Left ventricle myocardium inferior (tissue), 1 donor: ENCODE measurements at places on chromosomes 6 and 20.
A peak's percentile ranks its signal among the peaks of the same experiment; 100 is the strongest.

DNA sequence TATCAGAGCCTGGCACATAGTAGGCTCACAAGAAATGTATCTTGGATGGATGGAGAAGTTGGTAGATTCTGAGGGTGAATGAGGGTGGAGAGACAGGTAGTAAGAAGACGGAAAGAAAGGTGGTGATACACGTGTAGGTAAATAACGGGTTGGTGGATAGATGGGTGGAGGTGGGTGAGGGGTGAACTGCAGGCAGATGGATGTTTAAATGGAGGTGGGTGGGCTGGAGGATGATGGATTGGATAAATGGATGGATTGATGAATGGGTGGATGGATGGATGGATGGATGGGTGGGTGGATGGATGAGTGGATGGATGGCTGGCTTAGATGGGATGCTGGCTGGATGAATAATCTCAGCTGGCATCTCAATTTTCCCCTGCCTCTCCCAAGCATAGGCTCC lies 9.9 kb downstream of the CDH22 start:
- no peak for DNase-seq

- no peak for DNase-seq
Observed at GRCh38 chr20:49511788-49512525, 29.5 kb upstream of the KCNB1 start.

- no peak for DNase-seq
Observed at GRCh38 chr20:20815711-20816455, 103.4 kb upstream of the RALGAPA2 start.

DNA sequence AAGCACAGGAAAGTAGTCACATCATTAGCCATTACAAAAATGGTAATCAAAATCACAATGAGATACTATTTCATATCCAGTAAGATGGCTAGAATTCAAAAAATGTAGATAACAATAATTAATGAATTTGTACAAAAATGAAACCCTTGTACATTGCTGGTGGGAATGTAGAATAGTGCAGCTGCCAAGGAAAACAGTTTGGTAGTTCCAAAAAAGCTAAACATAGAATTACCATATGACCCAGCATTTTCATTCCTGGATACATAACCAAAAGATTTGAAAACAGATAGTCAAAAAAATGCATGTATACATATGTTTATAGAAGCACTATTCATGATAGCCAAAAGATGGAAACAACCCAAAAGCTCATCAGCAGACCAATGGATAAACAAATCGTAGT lies 251.1 kb upstream of the RAB32 start:
- DNase-seq, result no peak

DNA sequence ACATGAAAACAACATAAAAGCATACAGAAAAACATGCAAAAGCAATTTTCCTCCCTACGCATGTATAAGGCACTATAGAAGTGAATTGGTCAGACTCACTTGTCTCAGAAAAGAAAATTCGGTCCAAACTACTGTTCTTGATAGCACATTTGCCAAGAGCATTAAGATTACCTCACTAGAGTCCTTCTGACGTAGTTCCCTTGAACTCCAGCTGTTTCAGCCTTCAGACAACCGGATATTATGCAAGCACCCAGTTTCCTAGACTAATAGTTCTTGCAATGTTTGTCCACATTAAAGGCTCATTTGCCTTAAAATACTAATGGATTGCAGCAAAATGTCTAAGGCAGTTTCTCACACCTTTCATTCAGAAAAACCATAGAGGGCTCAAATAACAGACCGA lies 2.5 kb upstream of the CASS4 start:
- DNase-seq, result no peak

GRCh38 chr6:40358473-40359460 lies 228.4 kb downstream of the LRFN2 start:
- DNase-seq, result no peak

- no peak for DNase-seq
Observed at GRCh38 chr20:59784365-59784764, 149.1 kb downstream of the SYCP2 start.

- DNase-seq, result no peak
Observed at GRCh38 chr6:155158030-155158843, 105.6 kb upstream of the CLDN20 start.

GRCh38 chr6:106927531-106928398 lies 46.8 kb downstream of the CD24 start:
- DNase-seq, result peak; percentile 16

DNA sequence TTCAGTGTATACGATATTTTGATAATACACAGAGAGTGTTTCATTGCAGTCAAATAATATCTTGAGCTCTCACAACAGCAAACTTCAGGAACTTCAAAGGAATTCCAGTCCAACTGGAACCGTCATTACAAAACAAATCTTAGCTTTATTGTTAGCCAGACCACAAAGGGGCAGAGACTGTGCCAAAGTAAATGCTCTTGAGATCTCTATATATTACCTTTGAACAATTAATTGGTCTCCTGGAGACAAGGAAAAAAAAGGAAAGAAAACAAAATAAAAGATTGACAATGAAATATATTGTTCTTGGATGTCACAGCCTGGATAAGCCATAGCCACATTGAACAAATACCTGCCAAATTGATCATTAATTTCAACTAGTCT lies 70.0 kb downstream of the FOXC1 start:
- DNase-seq, result no peak

- DNase-seq, result no peak
Observed at GRCh38 chr20:57609086-57609841, 11.0 kb downstream of the ZBP1 start.

GRCh38 chr6:111992851-111993250 lies 61.1 kb upstream of the CCN6 start:
- DNase-seq, result no peak

DNA sequence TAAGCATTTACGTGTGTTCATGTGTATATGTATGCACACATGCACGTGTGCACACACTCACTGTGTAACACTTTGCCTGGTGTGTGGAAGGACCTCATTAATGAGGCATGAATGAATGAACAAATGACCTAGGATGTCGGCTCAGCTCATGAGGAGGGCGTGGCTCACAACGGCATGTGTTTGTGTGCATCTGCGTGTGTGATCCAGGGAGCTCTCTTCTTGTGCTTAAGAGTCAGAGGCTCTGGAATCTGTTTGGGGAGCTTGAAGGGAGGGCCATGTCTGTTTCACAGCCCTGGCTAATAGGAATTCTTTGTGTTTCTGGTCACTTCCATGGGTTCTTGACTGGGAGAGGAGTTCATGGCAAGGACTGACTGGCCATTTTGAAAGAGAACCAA lies 32.7 kb downstream of the TOX2 start:
- DNase-seq, result no peak

DNA sequence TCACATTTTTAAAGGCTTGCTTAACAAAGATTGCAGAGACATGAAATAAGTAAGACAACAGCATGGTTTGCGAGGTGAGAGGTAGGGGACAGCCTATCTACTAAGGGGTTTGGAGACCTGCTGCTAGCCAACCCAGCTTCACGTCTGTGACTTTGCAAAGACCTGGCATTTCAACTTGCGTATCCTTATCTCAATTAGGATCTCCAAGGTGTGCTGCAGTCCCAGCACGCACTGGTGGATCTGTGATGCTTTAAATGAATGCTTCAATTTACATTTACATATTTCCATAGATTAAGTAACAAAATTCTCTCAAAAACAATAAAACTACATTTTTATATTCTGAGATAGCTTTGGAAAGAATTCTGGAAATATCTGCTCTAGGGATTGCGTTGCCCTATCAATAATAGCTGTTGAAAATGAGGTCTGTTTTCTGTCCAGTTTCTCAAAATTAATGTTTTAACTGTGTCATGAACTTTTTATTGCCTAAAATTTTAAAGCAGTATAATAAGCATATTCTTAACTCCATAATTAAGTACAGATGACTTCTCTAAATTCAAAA lies 124.4 kb upstream of the EDN1 start:
- DNase-seq, result no peak

GRCh38 chr6:166959911-166960608 lies 3.7 kb upstream of the RNASET2 start:
- no peak for DNase-seq

DNA sequence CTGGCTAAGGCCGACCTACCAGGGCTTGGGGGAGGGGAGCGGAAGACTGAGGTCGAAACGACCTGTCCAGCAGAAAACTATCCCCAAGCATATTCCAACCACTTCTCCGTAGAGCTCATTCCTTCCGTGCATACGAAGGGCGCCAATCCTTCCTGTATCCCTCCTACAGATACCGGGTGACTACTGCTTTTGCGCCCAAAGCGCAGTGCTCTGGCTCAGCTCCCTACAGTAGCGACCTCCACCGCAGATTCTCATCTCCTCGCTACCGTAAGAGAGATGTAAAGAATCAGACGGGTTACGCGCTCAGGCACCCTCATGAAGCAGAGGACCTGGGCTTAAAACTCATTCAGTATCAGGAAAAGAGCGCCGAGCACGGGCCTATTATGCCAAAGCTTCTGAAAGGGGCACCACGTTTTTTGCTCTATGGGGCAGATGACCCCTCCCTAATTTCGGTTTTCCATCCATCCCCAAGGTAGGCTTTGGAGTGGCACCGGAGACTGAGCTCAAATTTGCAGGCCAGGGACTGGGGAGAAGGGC lies 563 bp upstream of the NNAT start:
- DNase-seq, result no peak

DNA sequence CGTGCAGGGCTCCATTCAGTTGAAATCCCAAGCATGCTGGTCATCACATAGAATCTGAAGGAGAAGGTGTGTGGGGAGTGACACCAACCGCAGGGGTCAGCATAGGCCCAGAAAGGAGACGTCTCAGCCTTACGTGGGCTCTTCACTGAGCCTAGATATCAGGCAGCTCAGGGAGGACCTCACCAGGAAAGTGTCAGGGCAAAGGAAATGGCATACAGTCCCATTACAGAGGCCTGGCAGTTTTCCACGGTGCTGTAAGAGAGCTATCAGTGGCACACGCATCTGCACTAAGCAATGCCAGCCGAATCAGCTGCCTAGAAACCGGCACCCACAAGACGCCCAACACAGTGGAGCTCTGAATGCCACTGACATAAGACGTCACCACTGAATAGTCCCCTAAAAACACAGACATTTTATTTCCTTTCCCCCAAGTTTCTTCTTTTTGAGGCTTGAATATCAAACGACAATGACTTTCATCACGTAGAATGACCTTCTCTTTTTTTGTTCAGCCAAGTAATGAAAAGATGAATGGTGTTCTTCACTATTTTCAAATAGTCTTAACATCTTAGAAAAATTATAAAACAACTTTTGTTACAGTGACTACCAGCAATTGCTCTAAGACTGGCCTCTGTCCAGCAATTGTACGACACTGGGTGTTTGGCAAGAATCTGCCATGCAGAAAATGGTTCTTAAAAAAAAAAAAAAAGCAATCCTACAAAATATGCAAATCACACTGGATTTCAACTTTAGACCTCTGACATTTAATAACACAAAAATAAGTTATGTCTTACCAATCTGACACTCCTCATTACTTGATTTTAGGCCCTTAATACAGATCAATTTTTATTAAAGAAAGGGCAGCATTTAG lies 88.9 kb upstream of the FOXQ1 start:
- DNase-seq, result peak; percentile 52

DNA sequence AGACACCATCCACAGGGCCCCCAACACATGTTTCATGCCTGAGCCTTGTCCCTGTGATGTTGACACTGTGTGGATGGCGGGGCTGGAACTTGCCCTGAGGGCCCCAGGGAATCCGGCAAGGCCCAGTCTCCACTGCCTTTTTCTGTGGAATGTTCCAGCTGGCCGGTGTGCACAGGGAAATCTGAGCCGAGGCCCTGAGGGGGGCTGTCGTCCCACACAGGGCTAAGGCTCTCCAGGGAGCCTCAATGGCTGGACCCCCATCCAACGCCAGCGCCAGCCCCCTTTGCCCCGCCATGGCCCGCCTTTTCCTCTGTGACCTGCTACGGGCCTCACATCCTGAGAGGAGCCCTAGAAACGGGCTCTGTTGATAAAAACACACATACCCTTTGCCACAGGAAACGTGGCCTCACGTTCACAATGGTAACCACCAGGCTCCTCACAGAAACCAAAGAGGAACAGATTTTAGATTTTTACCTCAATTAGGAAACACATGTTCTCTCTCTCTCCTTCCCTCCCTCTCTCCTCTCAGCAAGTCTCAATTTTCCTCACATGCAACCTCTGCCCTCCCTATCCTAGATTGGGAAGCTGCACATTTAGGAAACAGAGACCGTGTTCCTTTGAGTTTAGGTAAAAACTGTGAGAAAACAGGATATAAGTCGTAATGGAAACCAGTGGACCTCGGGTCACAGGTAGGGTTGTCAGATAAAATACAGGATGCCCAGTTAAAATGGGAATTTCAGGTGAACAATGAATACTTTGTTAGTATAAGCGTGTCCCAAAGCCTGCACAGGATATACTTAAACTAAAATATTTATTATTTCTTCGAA lies 13.7 kb upstream of the ZNF831 start:
- DNase-seq, result peak; percentile 25

GRCh38 chr6:24668997-24669361 lies 2.1 kb downstream of the ACOT13 start:
- no peak for DNase-seq
